ENCODE measurements at places on chromosomes 2 and 18. TPM values are rescaled to one million over a fixed set of nuclear protein-coding genes. Genes with fewer than 3 reads are reported as not detected.

Gene SCYGR4
- total RNA-seq = not detected

Gene FTCDNL1
- 1.8 TPM for total RNA-seq

Gene MATN3
- 0.15 TPM for total RNA-seq

Gene TMEM37
- not detected for total RNA-seq

Gene MPP4
- total RNA-seq = 15.0 TPM

Gene HPCAL1
- total RNA-seq = 242 TPM
